ENCODE measurements at places on chromosomes 1 and 21. TPM values are rescaled to one million over a fixed set of nuclear protein-coding genes. Genes with fewer than 3 reads are reported as not detected.

The HHIPL2 gene
- 0.50 TPM for total RNA-seq

The ATAD3C gene
- total RNA-seq: 1.8 TPM

The LYPD8 gene
- not detected for total RNA-seq

The RNU1-1 gene
- 1,356 TPM for total RNA-seq

The AMY1C gene
- not detected for total RNA-seq
